ENCODE measurements at places on chromosomes 2 and 18.

GRCh38 chr2:179263446-179264367 is 925 bp downstream of the SESTD1 start:
- no peak for DNase-seq

GRCh38 chr2:118686346-118686745 is 161.1 kb downstream of the EN1 start:
- DNase-seq: no peak

- no peak for DNase-seq
Measured at GRCh38 chr2:105682401-105682800, 62.3 kb upstream of the NCK2 start.

DNA sequence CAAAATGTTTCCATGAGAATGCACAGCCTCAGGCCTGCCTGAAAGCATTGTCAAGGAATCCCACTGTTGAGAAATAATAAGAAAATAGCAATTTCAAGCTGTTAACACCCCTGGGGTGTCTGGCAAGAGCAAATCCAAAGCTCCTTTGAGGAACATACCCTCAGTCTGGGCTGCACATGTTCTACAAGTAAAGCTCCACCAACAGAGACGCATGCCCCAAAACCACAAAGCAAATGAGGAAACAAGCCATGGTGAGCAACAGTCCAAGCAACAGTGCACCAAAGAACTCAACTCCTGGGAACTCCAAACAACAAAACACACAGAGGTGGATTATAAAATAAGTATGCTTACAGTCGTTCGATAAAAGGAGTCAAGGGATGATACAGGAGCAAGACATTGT is 40.3 kb downstream of the CYP27C1 start:
- DNase-seq: no peak

GRCh38 chr18:55265984-55266383 is 306.7 kb upstream of the CCDC68 start:
- DNase-seq: no peak

DNA sequence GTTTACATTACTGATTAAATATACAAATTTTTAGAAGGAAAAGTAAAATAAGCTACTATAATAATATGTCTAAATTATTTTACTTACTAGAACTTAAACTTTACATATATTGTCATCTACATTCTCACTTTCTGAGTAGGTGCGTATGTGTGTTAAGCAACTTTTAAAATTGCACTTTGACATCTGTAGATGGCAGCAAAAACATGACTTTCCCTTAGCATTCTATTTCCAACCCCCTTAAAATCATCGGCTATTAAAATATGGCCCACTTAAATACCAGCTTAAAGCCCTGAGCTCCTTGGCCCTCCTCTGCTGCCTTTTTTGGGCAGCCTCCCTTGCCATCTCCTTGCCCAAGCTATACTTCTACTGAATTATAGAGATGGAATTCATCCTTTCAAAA is 78.0 kb downstream of the UPP2 start:
- DNase-seq: no peak

DNA sequence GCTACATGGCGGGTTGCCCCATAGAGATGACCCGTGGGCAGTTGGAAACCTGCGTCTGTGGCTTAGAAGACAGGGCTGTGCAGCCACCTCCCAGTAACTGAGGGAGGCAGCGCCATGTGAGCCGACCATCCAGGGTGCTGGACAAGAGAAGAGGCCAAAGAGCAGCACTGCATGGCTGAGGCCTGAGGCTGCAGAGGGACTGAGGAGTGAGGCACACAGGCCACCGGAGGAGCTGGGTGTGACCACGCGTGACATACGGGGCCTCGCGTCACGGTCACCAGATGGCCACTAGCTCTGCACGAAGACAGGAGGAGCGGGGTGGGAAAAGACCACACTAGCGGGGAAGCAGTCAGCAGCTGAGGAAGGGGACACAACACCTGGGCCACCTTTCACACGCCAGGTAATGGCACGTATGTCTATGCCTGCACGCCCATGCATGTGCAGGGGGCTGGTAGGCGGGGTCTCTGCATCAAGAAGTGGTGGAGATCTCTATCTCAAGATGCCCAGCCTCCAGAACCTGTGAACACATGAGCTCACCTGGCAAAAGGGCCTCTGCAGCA is 61.4 kb downstream of the NDUFA10 start:
- no peak for DNase-seq

- no peak for DNase-seq
Measured at GRCh38 chr2:215019521-215020145, 118.8 kb downstream of the ABCA12 start.

DNA sequence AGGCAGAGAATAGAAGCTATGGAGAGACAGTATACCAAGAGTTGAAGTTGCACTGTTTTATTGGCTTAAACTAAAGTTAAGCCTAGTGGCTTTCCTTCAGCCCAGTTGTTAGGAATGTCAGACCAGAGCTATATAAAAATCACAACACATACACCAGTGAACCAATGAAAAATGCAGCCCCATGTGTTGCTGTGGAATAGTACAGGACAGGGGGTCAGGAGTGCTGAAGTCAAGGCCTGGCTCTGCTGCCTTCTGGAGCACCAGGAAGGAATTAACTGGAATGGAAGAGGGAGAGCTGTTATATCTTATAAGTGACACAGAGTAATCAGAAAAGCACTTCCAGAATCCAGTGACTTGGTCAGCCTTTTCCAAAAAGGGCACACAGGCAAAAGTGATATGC is 58.9 kb downstream of the OSR1 start:
- DNase-seq: no peak

GRCh38 chr2:135960656-135961551 is 24.5 kb downstream of the DARS1 start:
- DNase-seq: no peak

GRCh38 chr2:213792045-213792444 is 507.8 kb downstream of the SPAG16 start:
- no peak for DNase-seq

DNA sequence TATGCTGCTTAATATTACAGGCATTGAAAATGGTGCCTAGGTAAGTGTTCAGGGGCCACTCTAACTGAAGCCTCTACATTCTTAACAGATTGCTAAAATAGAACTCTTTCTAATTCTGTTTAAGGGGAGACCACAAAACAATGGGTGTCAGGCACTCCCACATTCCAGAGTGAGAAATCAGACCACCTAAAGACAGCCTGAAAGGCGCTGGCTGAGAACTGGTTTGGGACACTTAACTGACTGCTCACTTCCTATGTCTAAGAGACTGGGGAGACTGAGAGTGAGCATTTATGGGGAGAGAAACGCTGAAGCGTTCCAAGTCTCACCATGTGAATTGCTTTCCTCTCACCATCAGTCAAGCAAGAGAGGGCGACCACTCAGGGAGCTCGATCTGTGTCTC is 108.8 kb upstream of the ITGB6 start:
- DNase-seq: no peak

DNA sequence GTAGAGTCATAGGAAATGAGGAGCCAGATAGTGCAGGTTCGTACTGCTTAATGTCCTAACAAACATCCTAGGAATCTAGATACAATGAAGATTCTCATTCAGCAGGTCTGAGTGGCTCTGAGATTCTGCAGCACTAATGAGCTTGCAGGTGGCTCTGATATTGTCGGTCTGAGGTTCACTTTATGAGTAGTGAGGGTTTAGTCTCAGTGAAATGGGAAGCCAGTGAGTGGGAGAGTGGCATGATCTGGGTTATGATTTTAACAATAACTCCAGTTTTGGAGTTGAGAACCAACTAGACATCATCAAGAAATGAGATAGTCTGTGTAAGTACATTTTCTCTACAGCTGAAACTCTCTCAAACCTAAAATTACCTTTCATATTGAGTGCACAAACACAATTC is 166.8 kb upstream of the SP5 start:
- DNase-seq: no peak

DNA sequence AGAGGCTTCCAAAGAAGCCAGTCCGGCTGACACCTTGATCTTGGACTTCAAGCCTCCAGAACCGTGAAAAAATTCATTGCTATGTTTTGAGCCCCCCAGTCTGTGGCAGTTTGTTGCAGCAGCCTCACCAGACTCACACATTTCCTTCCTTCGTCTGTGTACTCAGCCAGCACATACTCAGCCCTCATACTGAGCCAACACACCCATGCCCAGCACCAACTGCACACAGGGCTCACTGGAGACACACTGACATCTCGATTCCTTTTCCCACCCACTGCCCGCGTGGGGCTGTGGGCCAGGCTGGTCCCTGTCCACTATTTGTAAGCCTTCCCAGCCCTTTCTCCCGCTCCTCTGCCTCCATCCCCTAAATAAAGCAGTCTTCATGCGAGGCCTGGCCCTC is 24.1 kb upstream of the NMUR1 start:
- DNase-seq: no peak

DNA sequence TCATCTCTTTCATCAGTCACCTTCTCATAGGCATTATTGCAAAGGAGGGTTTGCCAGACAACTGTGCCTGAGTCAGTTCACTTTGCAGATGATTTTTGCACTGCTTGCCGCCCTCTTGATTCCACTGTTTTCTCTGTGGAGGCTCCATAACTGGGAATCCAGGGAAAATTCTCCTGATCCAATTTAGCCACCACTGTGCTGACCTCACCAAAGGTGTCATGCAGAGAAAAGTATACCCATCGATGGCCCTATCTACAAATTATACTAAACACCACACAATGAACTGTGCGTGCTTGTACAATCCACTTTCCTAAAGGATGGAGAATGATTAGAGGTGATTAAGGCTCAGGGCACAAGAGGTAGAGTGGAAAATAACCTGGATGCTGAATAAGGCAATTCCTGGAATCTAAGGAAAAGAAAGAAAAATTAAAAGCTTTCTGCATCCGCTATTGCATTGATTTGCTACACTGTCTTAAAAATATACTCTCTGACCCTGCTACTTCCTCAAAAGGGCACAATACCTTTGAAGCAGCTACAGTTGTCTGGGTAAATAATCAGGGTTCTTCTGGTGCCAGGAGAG is 409.4 kb downstream of the RIT2 start:
- no peak for DNase-seq

- DNase-seq: no peak
Measured at GRCh38 chr2:172280571-172281361, 146.6 kb upstream of the ITGA6 start.

- no peak for DNase-seq
Measured at GRCh38 chr18:49141491-49141890, 190.7 kb upstream of the SMAD7 start.

GRCh38 chr2:190425883-190426658 is 17.9 kb downstream of the MFSD6 start:
- DNase-seq: no peak

GRCh38 chr2:20990442-20991430 is 53.1 kb downstream of the APOB start:
- DNase-seq: no peak

GRCh38 chr2:238693337-238694093 is 154.4 kb upstream of the TWIST2 start:
- DNase-seq: no peak

GRCh38 chr2:17375262-17375661 is 143.0 kb downstream of the RAD51AP2 start:
- no peak for DNase-seq

- no peak for DNase-seq
Measured at GRCh38 chr2:27992787-27993401, 102.4 kb downstream of the BABAM2 start.

- no peak for DNase-seq
Measured at GRCh38 chr18:36711813-36712444, 116.9 kb downstream of the TPGS2 start.

GRCh38 chr2:113015655-113016054 is 10.4 kb downstream of the IL36A start:
- no peak for DNase-seq

- DNase-seq: no peak
Measured at GRCh38 chr2:67840460-67841068, 222.2 kb downstream of the C1D start.

DNA sequence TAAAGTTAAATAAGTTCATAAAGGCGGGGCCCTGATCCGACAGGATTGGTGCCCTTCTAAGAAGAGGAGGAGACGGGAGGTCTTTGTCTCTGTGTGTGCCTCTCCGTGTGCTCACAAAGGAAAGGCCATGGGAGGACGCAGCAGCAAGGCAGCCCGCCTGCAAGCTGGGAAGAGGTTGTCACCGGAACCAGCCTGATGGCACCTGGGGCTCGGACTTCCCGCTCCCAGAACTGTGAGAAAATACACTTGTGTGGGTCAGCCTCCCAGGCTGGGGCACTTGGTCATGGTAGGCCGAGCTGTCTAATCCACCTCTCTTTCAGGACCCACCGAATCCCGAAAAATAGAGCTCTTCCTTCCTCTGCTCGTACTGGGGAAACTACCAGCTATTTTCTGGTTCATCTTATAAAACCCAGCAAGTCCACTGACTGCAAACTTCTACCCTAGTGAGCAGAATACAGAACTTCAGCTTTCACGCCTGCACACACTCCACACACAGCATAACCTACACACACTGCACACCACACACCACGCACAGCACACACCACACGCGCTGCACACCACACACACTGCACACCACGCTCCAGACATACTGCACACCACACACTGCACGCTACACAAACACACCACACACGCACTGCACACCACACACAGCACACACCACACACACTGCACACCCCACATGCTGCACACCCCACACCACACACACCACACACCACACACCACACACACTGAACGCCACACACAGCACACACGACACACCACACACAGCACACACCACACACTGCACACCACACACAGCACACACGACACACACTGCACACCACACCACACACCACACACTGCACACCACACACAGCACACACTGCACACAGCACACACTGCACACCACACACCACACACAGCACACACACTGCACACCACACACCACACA is 58.1 kb downstream of the ASB1 start:
- DNase-seq: no peak

DNA sequence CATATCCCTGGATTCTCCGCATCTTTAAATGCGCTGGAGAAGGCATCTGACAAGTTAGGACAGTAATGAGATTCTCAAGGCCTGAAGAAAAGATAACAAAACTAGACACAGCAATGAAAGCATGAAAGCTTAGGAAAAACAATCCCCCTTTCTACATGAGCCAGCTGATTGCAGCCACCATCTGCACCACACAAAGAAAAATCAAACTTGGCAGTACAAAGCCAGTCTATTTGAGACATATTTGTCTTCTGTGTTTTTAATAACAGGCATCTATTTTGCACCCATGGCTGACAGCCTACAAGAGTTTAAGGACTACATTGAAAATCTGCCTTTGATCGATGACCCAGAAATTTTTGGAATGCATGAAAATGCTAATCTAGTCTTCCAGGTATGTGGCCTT is 83.6 kb downstream of the TRABD2A start:
- no peak for DNase-seq

DNA sequence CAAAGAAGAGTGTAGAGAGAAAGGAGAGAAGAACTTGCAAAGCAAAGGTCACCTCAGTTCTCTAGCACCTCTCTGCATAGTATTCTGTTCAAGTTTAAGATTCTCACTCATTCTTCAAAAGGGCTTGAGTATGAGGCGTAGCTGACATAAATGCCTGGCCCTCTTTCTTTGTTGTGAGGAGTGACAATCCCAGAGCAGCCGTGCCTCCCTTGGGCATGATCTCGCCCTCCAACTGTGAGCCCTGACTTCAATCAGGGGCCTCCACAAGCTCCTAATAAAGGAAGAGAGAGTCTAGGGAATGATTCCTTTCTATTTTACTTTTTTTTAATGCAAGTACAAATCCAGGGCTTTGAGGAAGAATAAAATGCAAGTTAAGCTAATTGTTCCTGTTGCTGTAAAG is 402.7 kb downstream of the LRP1B start:
- DNase-seq: no peak

Data from stimulated activated CD8-positive, alpha-beta memory T cell treated with anti-CD3 and anti-CD28 coated beads, Interleukin-4, amount 100 ng/mL, for 4 hours (primary cell).